T-helper 1 cell (primary cell): ENCODE measurements at places on chromosomes 1 and 21.

DNA sequence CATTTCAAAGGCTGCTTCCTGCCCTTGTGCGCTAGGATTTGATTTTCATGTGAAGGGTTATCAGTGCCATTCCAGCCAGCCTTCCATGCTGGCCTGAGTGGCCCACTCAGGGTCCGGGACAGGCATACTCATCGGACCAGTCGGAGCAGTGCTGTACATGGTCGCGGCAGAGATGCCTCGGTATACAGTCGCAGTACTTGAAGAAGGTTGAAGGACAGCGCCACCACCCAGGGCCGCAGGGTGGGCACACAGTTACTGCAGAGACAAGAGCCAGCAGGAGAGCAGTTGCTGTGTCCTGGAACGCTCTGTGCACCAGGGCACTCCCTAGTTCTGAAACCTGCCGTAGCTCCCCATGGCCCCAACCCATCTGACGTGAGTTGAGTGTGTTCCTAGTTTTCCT is 9.1 kb downstream of the LDLRAD1 start:
- DNase-seq: no peak

DNA sequence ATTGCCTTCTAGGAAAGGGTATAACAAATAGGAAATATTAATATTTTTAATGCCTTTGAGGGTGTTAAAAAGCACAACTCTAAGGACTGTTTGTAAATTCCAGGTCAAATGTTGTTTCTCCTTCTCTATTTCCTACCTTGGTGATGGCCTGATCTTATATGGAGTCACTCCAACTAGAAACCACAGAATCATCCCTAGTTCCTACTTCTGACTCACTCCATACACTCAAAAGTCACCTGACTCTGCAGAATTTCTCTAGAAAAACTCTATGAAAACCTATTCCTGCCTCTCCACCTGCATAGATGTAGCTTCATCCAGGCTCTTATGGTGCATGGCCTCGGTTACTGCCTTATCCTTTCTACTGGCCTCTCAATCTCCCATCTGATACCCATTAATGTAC is 14.5 kb downstream of the RGS4 start:
- no peak for DNase-seq

- DNase-seq: no peak
Measured at GRCh38 chr21:29055080-29055479, 18.4 kb downstream of the CCT8 start.

- no peak for DNase-seq
Measured at GRCh38 chr1:233863901-233864545, 40.5 kb upstream of the SLC35F3 start.

GRCh38 chr1:214341932-214342331 is 61.0 kb downstream of the SMYD2 start:
- no peak for DNase-seq

DNA sequence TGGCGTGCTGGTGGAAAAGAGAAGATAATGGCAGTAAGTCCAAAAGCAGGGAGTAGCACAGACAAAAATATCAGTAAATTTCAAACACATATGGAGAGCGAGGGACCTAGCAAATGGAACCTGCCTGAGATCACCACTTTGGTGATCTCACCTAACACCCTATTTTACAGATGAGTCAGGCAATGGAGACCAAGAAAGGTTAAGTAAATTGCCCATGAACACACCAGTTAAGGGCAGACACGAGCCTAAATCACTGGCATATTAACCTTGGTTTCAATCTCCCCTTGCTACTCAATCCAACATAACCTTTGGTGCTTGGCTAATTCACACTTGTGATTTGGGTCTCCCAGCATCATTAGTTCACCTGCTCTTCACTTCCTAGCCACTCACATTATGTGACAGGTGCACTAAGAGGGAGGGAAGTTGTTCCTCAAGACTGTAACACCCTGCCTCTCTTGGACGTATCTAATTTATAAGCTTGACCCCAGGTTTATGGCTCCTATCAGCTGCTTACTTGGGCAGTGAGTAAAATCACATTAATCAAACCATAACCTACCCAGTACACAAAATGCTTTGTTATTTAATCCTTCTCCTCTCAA is 11.5 kb downstream of the ZNF697 start:
- no peak for DNase-seq

DNA sequence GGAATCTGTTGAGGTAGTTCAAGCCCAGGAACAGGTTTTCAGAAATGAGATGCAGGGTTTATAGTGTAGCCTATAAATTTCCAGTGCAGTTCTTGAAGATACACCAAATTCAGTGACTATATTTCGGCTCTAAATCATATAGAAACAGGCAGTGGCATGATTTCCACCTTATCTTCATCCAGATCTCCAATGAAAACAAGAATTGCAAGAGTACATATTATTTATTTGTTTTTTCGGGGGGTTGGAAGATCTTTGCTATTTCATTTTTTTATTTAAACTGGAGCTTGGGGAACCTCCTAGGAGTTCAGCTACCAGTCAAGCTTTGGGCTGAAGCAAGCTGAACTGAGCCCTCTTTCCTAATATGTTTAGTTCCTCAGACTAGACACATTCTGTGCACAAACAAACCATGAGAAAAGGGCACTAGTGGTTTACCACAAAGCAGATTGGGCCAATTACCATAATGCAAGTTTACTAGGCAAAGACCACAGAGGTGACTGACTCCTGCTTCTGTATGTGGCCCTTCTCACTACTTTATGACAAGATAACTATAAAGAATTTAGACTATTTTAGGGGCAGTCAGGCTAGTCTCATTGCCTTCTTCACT is 68.5 kb downstream of the RGS2 start:
- no peak for DNase-seq

- DNase-seq: no peak
Measured at GRCh38 chr1:200856716-200857357, 15.9 kb upstream of the GPR25 start.

DNA sequence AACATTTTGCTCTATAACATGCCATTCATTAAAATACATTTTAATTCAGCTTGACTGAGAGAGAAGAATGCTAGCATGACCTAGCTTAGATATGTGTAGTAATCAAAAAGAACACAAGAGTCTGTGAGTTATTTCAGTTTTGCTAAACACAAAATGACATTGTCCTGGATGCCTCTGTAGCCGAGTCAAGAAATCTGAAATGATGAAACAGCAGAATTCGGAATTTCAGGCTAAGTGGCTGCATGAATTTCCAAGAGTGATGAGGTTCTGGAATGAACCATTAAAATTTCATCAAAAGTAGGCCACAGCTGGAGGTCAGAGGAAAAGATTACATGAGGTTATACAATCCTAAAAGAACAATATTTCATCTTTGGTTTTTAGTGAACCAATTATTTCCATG is 79.1 kb upstream of the CXADR start:
- no peak for DNase-seq

DNA sequence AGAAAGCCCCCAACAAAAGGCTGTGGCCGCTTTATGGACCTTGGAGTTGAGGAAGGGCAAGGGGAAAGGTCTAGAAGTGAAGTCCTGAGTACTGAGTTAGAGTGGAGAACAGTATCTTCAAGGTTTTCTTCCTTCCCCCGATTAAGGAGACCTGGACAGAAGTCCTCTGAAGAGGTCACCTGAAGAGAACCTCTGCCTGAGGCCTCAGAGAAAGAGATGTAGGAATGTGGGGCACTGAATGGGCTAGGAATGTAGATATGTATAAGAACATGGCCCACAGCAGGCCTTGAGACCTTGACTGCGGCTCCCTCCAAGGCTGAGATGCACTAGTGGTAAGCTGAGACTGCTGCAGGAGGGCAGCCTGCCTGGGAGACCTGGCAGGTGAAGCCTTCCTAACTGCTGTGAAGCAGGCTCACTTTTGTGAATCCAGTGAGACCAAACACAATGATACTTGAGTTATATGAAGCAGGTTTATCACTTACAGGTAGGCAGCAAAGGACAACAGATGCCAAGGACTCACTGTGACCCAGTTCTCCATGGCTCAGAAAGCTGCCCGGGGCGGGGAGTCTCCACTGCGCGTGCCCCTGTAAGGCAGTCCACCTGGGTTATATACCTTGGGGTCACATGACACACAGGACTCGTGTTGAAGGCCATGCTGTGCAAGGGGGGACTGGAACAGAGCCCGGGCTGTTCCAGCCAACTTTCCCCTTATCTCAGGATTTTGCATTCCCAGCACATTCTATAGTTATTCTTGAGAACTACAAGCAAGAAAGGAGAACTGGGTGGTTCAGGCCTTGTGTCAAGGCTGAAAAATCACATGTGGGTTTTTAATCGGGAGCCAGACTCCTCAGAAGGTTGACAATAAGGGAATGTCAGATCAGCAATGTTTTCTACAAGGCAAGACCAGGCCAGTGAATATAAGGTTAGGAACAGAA is 78.8 kb upstream of the PPM1J start:
- no peak for DNase-seq

DNA sequence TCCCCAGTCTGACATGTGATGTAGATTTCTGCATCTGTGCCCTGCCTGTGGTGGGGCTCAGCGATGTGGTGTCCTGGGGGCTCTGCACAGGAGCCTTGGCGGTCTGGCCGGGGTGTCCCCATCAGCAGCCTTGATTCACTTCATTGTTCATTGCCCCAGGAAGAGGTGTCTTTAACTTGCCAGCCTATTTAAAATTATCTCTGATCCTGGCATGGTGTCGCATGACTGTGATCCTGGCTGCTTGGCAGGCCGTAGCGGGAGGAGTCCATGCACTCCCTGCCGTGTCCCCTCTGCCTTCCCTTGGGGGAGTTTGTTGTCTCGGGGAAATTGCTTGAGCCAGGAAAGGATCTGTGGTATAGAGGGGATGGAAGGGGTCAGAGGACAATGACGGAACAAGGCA is 59.9 kb downstream of the TRIM11 start:
- DNase-seq: no peak

DNA sequence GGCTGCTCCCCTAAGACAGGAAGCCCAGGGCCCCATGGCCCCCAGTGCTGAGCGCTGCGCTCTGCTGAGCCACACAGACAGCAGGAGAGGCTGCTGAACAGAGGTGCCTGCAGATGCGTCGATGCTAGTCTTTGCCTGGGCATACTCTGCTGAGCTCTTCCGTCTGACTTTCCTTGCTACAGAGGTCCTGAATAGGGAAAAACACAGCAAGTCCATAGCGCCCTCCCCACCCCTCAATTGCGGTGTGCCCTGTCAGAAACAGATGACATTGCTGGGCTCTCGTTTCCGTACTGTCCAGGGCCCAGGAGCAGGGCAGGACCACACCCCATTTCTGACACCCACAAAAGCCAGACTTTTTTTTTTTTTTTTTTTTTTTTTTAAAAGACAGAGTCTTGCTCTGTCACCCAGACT is 252.5 kb downstream of the SDCCAG8 start:
- DNase-seq: no peak
